ENCODE measurements at places on chromosomes 1 and 21.

DNA sequence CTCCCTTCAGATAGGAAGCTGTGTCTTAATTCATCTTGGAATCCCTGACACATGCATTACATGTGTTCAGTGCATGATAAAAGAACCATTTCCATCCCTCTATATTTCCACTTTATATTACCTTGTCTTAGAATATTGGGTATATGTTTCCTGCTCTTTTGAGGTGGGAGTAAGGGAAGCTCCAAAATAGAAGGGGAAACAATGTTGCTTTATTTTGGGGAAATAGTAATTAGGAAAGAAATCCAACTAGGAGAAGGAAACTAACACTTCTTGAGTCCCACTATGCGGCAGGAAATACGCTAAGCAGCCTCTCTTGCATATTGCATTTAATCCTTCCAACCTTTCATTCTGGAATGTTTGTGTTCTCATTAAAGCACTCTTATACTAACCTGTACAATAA, 89.4 kb upstream of the VAV3 start:
- no peak for DNase-seq

DNA sequence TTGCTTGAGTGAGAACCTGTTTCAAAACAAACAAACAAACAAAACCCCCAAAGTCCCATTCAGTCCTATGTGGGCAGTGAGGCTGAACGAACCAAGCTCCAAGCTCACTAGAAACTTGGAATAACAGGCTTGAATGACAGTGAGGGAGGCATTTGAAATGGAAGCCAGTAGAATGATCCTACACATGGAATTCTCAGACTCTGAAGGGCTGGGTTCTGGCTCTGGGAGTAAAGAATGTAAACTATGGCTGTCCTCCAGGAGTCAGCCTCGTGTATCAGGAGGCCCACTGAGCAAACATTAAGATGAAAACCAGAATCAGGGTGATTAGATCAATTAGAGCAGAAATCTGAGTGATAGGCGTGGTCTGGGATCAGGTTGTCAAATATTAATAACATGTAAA, 14.9 kb downstream of the PCP4L1 start:
- DNase-seq: no peak

DNA sequence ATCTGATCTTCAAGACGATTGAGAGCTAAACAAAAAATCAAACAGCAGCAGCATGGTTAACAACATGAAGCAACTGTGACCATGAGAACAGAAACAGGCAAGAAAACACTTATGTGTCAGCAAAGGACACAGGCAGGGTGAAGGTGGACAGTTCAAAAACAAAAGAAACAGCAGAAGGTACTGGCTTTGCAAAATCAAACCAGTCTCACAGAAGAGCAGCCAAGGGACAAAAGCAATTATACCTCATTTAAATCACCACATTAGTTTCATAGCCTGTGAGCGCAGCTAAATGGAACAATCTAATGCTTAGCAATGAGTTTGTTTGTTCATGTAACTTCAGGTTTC, 59.1 kb downstream of the CAPN2 start:
- DNase-seq: no peak

- peak; percentile 37 for DNase-seq
These were observed 725 bp downstream of the MTFR1L start for GRCh38 chr1:25820247-25821111.

- no peak for DNase-seq
These were observed 3.5 kb downstream of the SAMSN1 start for GRCh38 chr21:14542638-14543037.

GRCh38 chr21:29540289-29540688, 241.6 kb downstream of the BACH1 start:
- DNase-seq: no peak

GRCh38 chr1:234611847-234612351, 1.9 kb upstream of the IRF2BP2 start:
- no peak for DNase-seq

DNA sequence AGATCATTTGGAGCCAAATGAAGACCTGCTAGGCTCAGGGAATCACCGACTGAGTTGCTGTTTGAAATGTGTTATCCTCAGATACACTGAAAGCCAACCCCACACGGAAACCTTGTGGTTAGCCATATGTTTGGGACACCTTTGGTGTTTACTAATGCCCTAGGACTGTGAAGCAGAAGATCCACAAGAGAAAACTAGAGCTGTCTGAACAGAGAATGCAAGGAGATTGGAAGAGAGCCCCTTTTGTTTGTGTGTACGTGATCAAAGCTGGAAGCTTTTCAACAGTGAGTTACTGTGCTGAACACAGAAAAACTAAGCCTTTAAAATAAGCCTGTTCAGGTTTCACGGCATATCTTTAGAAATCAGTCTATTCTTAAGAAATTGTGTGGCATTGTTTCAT, 908.2 kb upstream of the ADGRL2 start:
- DNase-seq: no peak

DNA sequence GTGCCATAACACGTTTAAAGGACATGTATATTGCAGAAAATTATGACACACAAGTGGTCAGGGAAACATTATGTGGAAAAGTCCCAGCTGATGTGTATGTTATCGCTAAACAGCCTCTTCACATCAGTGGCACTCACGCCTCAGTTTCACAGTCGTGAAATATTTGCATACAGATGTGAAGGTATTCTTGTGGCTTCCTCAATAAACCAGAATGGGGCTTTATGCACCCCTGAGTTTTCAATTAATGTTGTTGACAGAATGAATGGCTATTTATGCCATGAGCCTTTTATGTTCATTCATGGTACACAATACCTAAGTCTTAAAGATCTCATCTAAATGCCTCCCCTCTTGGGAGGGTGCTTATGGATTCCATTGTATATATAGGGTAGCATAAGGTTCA, 202.1 kb upstream of the ADGRL2 start:
- DNase-seq: no peak

- no peak for DNase-seq
These were observed 162.0 kb downstream of the URB2 start for GRCh38 chr1:229788004-229788403.

DNA sequence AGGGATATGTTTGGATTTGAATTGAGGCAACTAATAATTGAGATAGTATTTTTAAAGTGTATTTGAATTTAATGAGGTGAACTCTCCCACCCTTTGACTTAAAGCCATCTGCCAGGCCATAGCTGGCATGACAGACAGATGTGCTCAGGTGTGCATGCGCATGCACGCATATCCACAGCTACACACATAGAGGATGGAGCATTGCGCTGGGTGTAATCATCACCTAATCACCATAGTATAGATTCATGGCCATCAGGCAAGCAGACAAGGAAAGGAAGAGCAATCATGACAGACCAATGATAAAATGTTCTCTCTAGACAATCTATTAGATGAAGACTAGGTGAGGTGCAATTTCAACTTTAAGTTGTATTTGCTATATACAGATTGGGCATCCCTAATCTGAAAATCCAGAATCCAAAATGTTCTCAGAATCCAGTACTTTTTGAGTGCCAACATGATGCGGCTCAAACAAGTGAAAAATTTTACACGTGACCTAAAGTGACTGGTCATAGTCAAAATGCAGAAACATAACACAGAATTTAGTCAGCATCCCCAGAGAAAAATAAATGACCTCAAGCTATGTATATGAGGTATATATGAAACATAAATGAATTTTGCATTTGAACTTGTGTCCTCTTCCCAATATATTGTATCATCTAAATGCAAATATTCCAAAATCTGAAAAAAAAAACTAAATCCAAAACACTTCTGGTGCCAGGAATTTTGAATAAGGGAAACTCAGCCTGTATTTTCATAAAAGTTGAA, 70.1 kb downstream of the PTPRC start:
- DNase-seq: no peak

- DNase-seq: no peak
These were observed 373.5 kb downstream of the KIF26B start for GRCh38 chr1:245528258-245528635.

- DNase-seq: no peak
These were observed 7.2 kb downstream of the TUFT1 start for GRCh38 chr1:151547119-151547899.

Data from stimulated activated CD4-positive, alpha-beta T cell treated with anti-CD3 and anti-CD28 coated beads, Interleukin-1b, Interleukin-23, amount 100 ng/mL, for 1 hour (primary cell).